GM04504 (cell line): ENCODE measurements at places on chromosomes 3 and 15.

GRCh38 chr3:69761896-69762767, 22.9 kb downstream of the MITF start:
- peak; percentile 75 for DNase-seq

- no peak for DNase-seq
Measured at GRCh38 chr3:6655275-6655674, 205.6 kb upstream of the GRM7 start.

GRCh38 chr3:31170932-31171670, 276.6 kb upstream of the GADL1 start:
- DNase-seq, result peak; percentile 82

- no peak for DNase-seq
Measured at GRCh38 chr15:101288905-101289513, 6.0 kb downstream of the SNRPA1 start.

- DNase-seq, result no peak
Measured at GRCh38 chr15:101765772-101766456, 37.4 kb upstream of the OR4F6 start.

- no peak for DNase-seq
Measured at GRCh38 chr3:25182794-25183193, 245.3 kb upstream of the RARB start.

DNA sequence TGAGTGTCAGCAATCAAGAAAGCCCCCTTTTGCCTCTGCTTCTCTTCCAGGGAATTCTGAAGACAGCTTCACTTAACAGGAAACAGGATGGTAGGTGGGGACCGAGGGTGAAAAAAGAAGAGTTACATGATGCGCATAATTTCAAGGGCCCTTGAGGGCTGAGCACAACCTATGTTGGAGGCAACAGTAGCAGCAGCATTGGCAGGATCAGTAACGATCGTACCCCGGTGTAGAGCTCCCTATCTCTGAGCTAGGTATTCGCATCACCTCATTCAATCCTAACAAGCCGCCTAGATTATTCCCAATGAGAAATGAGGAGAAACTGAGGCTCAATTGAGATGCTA, 432 bp upstream of the RAD54L2 start:
- no peak for DNase-seq

DNA sequence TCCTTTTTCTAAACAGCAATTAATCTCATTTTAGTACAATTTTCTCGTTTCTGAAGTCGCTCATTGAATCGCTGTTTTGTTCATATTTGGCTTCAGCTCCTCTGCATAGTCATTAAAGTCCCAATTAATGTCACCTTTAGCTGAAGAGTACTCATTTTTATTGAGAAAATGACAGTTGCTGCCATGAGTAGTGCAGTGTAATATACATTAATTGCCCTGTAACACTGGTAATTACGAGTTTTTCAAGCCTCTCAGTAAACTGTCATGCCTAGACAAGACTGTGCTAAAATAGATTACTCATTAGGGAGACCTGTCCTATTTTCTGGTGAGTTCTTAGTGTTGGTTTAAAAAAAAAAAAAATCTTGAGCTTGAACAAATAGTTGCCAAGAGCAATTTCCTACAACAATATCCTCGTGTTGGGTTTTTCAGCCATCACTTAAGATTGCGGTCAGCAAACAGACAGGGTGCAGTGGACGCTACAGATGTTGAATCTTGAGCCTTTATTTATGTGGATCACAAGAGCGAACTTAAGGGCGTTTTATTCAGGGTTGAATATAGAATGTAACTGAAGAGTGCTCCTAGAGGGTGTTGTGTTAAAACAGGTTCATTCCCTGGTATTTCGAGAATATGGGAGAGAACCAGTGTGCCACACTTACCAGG, 176.0 kb downstream of the CDIN1 start:
- no peak for DNase-seq

DNA sequence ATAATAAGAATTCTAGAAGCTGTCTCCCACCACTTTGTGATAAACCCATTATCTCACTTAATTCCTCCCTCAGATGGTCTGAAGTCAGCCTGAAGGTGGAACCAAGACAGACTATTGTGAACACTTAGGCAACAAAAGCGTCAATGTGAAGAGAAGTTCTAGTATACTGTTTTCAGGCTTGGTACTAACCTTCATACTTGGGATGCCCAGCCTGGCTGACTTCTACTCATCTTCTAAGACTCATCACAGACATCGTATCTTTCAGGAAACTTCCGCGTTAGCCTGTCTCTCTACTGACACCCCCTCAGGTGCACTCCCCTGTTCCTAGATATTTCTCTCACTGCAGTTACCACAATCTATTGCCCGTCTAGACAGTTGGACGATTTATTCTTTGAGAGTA, 201.2 kb downstream of the SATB1 start:
- no peak for DNase-seq

GRCh38 chr3:194294199-194294894, 56.8 kb downstream of the CPN2 start:
- no peak for DNase-seq

- no peak for DNase-seq
Measured at GRCh38 chr15:38377636-38378035, 76.3 kb upstream of the FAM98B start.

DNA sequence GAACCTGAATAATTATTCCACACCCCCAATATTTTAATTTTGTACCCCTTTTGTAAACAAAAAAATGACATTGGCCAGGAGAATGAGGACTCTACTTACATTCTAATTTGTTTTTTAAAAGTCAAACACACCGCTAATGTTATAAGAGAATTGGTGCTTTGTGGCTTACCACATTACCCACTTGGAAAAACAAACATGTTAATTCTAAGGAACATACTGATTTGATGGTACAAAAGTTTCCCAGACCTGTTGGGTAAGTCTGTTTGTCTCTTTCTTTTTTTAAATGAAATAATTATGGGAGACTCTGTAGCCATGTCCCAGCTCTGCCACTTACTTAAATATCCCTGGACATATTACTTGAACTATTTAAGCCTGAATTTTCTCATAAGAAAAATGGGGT, 352.5 kb upstream of the C2CD4B start:
- DNase-seq, result no peak

DNA sequence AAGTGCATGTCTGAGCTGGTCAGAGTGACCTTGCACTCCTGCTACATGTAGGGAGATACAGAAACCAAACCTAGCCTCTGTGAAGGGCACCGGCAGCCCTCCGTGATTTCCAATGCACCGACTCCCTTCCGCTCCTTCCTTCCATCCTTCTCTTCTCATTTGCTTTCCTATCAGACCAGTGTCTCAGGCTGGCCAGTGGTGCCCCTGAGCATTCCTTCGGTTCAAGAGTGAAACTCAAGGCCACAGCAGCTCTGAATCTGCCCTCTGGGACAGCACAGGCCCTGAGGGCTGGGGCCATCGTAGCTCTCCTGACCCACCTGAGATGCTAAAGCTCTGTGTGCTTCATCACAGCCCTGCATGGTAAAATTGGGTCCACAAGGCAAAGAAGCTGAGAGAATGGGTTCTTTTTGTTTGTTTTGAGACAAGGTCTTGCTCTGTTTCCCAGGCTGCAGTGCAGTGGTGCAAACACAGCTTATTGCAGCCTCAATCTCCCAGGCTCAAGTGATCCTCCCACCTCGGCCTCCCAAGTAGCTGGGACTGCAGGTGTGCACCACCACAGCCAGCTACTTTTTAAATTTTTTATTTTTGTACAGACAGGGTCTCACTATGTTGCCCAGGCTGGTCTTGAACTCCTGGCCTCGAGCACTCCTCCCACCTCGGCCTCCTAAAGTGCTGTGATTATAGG, 2.3 kb upstream of the BMF start:
- no peak for DNase-seq

- no peak for DNase-seq
Measured at GRCh38 chr3:73540969-73541740, 83.6 kb downstream of the PDZRN3 start.

- no peak for DNase-seq
Measured at GRCh38 chr3:55795746-55796145, 308.6 kb upstream of the WNT5A start.

DNA sequence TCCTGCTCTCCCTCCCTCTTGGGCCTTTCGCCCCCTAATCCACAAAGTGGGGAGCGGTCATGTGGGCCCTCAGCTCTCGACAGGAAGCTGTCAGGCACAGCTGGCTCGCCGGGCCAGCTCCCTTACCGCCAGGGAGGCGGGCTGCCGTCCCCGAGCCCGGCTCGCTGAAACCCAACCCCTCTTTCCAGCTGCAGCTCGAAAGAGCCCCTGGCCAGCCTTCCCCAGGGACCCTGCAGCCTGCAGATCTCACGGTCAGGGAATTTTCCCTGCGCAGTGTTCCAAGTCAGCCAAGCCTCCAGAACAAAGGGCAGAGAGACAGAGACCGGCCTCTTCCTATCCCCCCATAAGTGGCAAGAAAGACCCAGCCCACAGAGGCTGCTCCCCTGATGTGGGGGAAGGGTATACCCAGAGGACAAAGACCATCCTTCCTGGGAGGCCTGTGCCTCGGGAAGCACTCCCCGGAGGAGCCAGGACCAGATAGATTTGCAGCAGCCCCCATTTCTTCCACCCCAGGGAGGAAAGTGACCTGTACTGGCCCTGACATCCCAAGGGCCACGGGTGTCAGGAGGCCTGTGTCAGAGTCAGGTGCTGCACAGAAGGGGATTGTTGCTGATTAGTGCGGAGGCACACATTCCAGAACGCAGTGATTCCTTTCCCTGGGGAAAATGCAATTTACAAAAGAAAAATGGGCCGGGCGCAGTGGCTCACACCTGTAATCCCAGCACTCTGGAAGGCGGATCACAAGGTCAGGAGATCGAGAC, 32.6 kb downstream of the MAGEF1 start:
- DNase-seq, result no peak

DNA sequence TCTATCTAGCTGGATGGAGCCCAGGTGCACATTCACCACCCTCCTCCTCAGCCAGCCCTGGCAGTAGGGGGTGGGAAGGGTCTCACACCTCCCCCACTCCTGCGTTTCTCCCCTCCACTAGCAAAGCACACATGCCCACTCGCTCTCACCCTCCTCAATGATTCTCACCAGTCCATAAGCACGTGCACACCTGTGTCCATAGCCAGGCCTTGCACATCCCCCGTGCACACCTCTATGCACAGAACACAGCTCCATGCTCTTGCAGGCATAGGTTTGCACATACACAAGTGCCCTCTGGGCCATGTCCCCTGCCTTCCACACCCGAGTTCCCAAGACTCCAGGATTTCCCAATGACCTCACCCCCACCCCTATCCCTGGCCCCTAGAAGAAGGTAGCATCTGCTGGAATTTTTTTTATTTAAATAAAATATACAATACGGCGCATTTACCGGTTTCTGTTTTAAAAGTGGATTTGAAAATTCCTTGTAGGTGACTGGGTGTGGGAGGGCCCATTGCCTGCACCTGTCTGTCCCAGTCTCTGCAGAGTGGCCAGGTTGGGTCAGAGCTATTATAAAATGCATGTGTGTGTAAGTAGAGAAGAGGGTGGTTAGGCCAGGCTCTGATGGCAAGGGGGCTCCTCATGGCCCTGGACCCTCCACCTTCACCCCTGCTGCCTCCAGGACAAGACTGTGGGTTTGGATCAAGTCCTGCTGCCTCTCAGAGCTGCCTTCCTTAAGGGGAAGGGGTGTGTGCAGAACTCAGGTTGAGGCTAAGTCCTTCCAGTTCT, 49.1 kb downstream of the HCN4 start:
- no peak for DNase-seq

GRCh38 chr3:100506355-100506754, 13.9 kb downstream of the TMEM45A start:
- DNase-seq, result no peak

- no peak for DNase-seq
Measured at GRCh38 chr15:96356494-96357455, 26.3 kb downstream of the NR2F2 start.

- DNase-seq, result no peak
Measured at GRCh38 chr3:53161820-53162671, 1.0 kb downstream of the PRKCD start.

DNA sequence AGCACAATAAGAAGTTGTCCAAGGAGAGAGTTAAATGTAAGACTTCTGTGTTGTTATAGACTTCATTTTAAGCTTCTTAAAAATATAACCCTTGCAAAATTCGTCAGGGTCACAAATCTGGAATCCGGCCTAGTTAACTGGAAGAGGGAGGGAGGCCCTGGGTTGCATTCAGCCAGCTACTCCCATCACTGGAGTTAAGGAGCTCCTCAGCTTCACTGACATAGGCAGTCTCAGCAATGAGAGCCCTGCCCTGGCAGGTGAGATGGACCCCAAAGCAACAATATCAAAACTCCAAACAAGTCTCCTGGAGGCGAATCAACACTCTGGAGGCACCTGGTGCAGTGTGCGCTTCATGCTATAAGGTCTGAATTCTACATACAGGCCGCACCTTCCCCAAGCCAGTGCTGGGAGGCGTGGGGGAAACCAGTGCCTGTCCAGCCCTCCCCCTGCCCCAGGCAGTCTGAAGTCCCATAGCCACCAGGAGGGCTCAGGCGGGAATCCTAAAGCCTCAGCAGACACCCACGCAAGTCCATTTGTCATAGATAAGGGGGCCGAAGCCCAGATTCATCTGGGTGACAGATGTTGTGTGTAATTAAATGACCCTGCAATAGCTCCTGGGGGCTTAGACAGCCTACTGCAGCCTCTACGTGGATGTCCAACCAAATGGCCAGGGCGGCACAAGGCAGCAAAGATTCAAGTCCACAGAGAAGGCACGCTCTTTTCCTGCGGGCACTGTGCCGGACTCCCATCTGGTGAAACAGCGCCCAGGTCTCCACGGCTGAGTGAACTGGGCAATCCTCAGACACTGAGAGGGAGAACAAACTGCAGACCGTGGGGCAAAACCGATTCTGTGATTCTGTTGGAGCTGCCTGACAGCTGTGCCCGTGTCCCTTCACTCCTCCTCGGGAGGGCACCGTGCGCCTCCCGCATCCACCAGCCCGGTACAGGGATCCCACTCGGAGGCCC, 64.9 kb downstream of the ATP10A start:
- DNase-seq, result no peak

- peak; percentile 35 for DNase-seq
Measured at GRCh38 chr3:169454823-169455222, 208.7 kb downstream of the MECOM start.

DNA sequence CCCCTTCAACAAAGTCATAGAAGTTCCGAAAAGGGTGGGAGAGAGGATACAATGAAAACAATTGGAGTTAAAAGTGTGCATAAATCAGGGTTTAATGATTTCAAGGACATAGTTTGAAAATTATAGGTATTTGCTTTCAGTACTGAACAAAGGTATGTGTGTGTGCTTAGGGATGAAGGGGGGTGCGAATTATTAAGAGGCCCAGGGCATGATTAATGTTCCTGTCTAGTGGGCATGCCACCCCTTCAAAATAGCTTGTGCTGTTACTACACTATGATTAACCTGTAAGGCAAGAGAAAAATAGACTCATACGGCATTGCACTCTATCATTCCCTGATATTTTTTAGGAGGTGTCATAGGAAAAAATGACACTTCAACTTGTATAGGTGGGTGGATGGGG, 731.6 kb downstream of the NAALADL2 start:
- DNase-seq, result no peak

DNA sequence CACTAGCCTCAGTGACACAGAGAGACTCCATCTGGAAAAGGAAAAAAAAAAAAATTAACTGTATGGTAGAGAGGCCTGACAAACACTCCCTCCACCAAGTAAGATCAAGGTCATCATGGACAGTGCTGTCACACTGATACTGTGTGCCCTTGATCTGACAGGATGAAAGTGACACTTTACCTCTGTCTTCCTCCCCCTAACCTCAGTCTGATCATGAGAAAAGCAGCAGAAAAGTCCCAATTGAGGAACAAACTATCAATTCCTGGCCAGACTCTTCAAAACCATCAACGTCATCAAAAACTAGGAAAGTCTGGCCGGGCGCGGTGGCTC, 26.7 kb downstream of the PGPEP1L start:
- DNase-seq, result no peak
